ENCODE measurements at places on chromosomes 6 and 20.

DNA sequence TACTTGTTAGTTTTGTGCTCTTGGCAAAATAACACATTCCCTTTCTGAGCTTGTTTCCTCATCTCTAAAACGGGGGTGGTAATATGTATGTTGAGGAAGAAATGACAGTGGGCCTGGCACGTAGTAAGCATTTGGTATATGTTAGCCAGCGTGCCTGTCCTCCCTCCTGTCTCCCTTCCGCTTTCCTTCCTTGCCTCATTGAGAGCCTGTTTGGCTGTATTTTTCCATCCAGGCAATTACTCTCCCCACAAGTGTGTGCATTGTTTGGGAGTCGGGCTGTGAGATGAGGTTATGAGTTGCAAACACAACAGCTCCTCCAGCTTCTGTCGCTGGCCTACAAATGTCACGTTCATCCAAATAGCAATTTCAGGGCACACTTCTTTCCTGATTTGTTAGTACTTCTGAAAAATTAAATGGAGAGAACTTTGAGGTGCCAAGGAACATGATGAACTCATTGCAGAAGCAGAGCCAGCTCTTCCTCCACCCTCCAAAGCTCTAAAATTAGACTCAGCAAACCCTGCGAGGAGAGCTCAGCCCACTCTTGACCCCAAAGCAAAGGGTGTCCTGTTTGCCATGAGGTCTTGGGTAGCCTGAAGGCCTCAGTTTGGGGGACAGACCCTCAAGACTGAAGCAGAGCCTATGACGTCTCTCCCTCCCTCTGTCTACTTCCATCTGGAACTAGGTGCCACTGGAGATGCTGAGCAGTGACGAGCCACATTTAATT, 50.7 kb upstream of the TOX2 start:
- DNase-seq: no peak

DNA sequence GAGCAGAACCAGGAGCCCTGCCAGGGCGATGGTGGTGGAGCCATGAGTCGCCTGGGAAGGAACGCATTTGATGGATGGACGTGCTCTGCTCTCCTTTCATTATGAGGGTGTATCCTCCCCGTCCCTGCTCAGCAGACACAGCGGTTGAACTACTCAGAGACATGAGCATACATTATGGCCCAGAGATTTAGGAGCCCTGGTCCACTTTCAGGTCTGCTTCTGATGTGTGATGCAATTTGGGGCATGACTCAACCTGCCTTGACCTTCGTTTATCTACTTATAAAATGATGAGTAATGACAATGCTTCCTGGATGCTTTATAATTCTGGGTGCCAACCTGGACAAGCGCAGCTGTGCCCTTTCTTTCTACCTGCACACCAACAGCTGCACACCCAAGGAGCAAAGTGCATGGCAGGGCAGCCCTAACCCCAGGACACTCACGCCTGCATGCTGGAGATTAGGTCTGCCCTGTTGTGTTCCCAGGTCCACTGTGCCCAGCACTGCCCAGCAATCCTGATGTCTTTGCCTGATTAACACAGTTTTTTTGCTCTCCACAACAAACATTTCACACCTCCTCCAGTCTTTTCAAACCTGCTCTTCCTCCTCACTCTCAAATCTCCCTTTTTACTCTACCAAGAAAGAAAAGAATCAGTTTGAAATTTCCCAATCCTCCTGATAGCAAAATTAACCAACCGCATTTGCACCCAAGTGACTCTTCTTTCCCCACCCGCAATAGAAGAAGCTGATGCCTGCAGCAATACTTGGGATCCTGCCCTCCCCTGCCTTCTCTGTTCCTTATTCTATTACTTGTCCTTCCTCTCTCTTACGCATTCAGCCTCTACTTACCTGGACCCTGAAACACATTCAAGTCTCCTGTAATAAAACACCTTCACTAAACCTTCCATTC, 81.2 kb downstream of the EZR start:
- peak; percentile 15 for DNase-seq

DNA sequence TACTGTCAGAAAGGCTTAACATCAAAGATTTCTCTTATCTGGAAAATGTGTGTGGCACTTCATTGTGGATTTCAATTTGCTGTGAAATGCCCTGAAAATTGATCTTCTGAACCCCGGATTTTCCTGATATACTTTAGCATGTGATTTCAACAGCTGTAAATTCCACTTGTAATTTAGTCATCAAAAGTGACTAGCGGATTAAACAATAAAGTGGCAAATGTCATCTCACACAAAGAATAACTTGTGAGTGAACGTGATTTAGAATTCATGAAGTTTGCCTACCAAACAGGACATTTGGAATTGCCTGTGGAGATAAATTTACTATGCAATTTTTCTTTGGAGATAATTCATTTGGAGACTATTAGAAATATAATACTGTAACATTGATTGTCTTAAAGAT, 601.6 kb downstream of the COL12A1 start:
- no peak for DNase-seq

DNA sequence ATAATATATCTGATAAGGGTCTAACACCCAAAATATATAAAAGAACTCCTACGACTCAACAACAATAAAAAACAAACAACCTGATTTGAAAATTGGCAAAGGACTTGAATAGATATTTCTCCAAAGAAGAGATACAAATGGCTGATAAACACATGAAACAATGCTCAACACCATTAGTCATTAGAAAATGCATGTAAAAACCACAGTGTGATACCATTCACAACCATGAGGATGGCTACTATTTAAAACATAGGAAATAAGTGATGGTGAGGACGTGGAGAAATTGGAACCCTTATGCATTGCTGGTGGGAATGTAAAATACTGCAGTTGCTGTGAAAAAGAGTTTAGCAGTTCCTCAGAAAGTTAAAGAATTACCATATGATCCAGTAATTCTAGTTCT, 41.4 kb downstream of the PTGIS start:
- DNase-seq: no peak

GRCh38 chr6:169396554-169397163, 143.0 kb upstream of the THBS2 start:
- DNase-seq: peak; percentile 8

GRCh38 chr6:37204014-37204751, 34.2 kb downstream of the PIM1 start:
- no peak for DNase-seq

GRCh38 chr6:36508532-36508931, 38.7 kb downstream of the STK38 start:
- DNase-seq: no peak

- no peak for DNase-seq
Observed at GRCh38 chr6:169167581-169168301, 85.9 kb downstream of the THBS2 start.

GRCh38 chr6:4297348-4297747, 162.0 kb upstream of the ECI2 start:
- DNase-seq: no peak

DNA sequence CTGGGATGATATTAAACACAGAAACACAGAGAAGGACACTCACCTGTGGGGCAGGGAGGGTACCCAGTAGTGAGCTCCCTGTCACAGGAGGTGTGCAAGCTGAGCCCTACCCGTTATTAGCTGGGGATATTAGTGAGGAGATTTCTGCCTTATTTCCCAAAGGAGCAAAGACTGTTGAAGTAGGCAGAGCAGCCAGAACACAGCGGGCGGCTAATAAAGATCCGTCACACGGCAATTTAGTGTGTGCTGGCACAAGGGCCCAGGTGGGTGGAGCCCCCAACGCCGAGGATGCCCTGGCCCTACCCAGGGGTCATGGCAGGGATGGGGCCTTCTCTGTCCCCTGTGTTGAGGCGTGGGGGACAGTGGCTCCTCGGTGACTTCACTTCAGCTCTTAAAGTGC, 8.3 kb downstream of the VSTM2L start:
- no peak for DNase-seq

DNA sequence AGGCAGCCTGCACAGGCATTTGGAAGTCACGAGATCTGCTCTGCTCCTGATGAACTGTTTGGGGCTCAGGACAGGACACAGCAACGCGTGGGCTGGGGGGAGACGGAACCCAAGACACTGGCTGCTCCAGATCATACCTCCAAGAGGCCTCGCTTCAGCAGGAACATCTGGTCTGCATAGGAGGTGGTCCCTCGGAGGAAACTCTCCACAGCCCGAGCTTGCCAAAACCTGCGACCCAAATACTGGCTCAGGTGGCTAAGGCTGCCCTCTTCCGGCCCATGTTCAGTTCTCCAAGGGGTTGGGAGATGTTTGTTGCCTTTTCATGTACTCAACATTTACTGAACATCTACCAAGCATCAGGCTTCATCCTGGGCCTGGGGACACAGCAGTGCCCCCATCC, 51.7 kb downstream of the MYH7B start:
- DNase-seq: no peak

- no peak for DNase-seq
Observed at GRCh38 chr6:77986380-77987034, 333.7 kb downstream of the MEI4 start.

GRCh38 chr6:149212892-149213801, 104.4 kb upstream of the TAB2 start:
- DNase-seq: peak; percentile 88

DNA sequence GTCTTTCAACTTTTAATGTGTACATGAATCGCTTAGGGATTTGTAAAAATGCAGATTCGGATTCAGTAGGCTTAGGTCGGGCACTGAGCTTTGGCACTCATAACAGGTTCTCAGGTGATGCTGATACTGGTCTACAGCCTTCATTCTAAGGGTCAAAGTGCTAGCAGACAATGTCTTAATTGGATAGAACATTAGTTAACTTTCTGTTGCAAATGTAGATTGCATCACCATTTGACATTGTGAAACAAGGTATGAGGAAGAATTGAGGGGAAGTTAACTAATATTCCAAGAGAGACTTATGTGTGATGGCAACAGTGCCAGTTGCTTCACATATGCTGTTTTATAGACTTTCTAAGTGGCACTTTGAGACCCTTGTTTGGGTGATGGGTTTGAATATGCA, 86.9 kb downstream of the MLIP start:
- peak; percentile 84 for DNase-seq

DNA sequence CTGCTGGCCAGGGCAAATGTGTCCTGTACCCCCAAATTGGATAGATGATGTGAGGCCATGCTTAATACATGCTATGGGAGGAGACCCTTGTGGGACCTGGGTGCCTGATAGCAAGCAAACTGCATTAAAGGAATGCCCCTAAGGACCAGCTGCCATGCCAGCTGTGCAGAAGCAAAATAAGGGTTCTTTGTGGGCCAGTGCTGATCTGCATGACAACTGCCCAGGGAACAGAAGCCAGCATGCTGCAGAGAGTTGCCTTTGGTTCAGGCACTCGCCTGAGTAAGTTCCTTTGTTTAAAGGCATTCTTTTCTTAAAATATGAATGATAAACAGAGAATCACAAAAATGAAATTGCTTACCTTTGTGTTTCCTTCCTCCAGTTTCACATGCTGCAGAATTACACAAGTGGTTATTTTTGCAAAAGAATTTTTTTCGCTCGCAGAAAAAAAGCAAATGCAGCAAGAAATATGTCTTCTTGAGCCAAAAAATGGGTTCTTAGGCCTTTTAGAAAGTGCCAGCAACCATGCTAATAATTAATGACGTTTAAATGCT, 6.9 kb upstream of the SYNDIG1 start:
- no peak for DNase-seq

DNA sequence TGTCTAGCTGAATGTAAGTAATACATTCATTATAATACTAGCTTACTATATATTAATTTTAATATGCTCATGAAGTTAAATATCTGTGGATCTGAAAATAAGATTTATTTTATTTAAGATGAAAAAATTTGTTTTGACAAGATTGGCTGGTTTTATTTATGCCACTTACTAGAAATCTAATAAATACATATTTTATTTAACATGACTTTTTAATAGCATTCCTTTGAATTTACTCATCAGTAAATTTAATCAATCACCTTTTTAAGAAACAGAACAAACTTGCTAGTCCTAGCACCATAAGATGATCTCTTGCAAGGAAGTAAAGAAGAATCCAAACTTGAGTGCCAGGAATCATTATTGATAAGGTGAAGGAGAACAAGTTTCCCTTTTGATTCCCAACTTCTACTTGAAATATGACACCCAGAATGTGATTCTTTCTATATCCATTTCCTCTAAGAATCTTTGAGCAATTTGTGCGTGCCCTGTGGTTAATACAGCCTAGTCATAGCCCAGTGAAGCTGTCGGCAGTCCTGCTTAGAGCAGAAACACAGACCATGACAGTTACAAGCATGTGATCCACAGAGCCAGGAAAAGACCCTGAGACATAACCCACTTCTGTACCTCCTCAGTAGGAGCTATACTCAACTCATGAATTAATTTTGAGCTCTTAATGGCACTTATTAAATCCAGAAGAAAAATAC, 282.3 kb upstream of the QKI start:
- no peak for DNase-seq

DNA sequence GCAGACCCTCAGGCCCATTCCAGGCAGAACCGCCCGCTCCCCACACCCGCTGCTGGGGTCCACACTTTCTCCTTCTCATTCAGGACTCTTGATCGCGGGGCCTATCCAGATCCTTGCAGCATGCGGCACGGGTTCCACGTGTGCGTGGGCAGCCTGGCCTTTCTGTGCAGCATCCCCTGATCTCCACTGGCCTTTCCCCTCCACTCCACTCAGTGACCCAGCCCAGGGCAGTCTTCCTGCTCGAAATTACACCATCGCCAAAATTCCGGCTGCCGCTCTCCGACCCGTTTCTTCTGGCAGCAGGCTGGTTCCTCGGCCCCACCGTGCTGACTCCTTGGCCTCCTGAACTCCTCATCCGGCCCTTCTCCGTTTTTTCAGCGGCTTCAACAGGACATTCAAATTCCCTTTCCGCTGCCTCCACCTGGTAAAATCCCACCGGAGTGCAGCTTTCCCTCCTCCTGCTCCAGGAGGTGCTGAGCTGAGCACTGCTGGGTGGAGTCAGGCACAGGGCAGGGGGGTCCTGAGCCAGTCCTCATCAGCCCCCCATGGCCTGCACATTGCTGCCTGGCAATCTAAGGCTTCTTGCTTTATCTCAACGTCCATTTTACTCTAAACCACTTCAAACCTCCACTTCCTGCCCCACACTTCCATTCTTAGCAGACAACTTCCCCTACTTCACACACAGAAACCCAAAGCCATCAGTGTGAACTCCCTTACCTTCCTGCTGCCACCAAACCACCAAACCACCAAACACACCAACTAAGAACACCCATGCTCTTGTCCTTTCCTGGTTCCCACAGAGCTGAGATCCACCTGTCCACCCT, 9.0 kb downstream of the SFT2D1 start:
- DNase-seq: no peak

DNA sequence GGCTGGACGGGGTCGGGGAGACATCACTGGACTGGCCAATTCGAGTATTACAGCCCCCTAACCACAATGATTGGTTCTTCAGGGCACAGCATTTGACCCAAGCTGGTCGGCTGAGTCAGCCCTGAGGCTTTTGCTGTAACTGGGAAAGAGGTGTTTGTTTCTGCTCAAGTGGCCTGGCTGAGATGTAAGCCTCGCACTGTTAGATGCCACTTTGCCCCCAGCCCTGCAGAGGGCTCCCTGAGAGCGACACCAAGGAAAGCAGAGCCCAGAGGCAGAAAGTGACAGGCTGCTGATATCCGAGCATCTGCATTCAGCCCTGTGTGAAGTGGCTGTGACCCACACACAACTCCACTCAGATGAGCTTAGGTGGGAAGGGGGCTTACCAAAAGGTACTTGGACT, 19.4 kb downstream of the ERGIC3 start:
- peak; percentile 34 for DNase-seq
